NCI-H2029 (cell line): ENCODE measurements at places on chromosomes 16 and 17.

- no peak for DNase-seq
Measured at GRCh38 chr16:66594739-66595138, 9.8 kb upstream of the CMTM3 start.

GRCh38 chr17:30222721-30223175 is 12.7 kb downstream of the SLC6A4 start:
- DNase-seq = no peak

- DNase-seq = no peak
Measured at GRCh38 chr17:33057564-33057963, 65.9 kb downstream of the SPACA3 start.

- DNase-seq = no peak
Measured at GRCh38 chr16:35516551-35516950, 2057.1 kb downstream of the TP53TG3F start.

GRCh38 chr17:17535957-17536356 is 39.8 kb upstream of the RASD1 start:
- peak; percentile 55 for DNase-seq

DNA sequence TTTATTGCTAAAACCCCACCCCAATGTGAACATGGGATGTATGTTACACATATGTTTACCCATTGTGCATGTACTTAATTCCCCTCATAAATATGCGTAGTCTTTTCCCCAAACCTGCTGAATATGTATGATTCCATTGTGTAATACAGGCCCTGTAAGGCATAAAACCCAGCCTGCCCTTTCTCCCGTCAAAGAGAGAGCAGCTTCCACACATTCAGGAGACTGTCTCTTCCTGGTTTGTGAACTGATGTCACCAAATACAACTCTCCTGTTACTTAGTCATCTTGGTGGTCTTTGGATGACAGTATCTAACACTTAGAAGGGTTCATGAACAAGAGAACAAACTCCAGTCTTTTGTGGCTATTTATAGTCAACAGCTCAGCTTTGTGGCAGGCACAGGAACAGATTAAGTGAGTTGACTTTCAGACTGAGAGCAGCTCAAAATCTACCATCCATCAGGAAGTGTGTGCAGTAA is 24.7 kb upstream of the TMC7 start:
- DNase-seq = no peak

- no peak for DNase-seq
Measured at GRCh38 chr16:11036868-11037410, 92.6 kb downstream of the CLEC16A start.
